T-helper 9 cell (primary cell): ENCODE measurements at places on chromosomes 6 and 20.

- no peak for DNase-seq
Observed at GRCh38 chr6:138896104-138896756, 91.8 kb downstream of the REPS1 start.

DNA sequence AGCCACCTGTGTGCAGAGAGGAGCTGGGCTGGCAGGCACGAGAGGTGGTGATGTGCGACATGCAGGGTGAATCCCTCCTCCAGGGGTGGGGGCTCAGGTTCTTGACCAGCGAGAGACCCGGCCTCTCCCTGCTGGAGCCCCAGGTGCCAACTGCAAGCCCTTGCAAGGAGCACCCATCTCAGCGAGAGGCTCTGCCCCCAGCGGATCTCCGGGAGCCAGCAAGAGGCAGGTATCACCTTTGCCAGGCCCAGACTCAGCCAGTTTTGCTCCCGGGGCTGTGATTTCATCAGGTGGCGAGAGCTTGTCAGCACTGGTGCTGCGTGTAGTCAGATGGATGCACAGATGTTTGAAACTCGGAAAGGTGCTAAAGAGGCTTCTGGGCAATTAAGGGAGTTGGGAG lies 87.7 kb downstream of the TFAP2C start:
- DNase-seq: no peak

DNA sequence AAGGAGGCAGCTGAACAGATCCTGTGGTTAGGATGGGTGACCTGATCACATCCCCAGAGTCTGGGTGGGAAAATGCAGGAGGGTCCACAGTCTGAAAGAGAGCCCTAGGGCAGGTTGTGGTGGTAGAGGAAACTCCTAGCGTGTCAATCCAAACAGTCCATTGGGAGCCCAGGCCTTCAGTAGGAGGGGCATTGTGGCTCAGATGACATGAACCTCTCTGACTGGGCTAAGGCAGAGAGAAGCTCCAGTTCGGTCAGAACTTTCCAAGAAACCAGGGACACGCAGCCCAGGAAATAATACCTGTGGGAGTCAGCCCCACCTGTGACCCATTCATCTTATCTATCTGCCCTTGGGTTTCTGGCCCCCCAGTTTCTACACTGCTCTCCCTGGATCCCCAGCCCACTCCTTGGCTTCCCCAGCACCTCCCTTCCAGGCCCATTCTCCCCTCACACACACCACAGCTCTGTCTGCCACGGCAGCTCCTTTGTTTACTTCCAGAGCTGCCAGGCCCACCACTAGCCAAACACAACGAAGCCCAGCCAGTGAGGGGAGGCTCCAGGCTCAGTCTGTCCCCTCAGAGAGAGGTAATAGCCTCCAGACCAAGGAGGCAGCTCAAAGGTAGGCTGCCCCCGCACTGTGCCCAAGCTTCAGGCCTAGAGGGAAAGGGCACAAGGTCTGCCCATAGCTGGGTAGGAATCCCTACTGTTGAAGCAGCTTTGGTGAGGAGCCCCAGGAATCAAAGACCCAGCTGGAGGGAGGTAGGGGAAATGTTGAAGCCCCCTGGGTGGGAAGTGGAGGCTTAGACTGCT lies 6.2 kb downstream of the GDF5 start:
- no peak for DNase-seq

- no peak for DNase-seq
Observed at GRCh38 chr20:2619961-2620595, 32.4 kb upstream of the NOP56 start.

DNA sequence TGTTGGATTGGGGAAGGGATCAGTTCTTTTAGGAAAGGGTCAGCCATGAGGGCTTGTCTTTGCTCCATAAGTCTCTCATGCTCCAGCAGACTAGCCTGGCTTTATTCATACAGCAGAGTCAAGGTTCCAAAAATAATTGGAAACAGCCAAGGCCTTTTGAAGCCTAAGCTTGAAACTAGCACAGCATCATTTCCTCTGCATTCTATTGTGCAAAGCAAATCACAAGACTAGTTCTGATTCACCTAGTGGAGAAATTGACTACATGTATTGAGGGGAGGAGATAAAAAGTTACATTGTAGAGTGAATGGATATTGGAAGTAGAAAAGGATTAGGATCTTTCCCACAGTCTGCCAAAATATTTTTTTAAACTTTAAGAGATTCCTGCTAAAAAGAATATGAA lies 159.3 kb upstream of the PLCB4 start:
- no peak for DNase-seq

- DNase-seq: no peak
Observed at GRCh38 chr6:37903351-37904340, 84.1 kb downstream of the ZFAND3 start.

GRCh38 chr6:13445005-13445743 lies 42.2 kb downstream of the GFOD1 start:
- DNase-seq: no peak

GRCh38 chr6:114253431-114253830 lies 89.4 kb downstream of the HS3ST5 start:
- DNase-seq: no peak

- no peak for DNase-seq
Observed at GRCh38 chr6:21942897-21943296, 349.3 kb downstream of the SOX4 start.

- DNase-seq: no peak
Observed at GRCh38 chr20:50107086-50107660, 5.8 kb downstream of the UBE2V1 start.

DNA sequence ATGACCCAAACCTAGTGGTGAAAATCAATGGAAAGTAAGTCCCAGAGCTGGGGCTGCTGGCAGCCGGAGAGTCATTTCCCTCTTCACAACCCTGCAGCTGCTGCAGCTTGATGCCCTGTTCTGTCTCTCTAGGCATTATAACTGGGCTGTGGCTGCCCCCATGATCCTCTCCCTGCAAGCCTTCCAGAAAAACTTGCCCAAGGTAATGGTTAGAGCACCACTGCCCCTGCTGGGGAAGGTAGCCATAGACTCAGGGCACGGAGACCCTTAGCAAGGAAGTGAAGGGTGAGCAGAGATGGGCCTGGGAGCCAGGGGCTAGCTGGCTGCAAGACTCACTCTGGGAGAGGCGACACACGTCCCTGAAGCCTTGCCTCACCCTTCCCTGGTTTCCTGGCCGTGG lies 12.0 kb downstream of the LPIN3 start:
- DNase-seq: no peak

DNA sequence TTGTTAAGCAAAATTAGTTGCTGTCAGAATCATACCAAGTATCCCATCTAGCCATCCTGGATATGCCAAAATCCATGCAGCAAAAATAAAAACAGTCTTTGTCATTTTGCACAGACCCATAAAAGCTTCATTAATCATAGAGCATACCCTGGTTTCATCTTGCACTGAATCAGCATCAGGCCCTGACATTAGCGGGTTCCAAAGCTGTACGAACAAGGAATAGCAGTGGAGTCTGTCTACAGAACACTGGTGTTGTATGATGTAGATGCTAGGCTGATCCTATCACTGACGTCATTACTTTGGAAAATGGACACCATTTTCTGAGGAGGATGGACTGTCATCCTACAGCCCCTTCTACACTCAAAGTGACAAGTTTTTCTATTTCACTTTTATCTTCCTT lies 315.6 kb downstream of the ESR1 start:
- DNase-seq: no peak

DNA sequence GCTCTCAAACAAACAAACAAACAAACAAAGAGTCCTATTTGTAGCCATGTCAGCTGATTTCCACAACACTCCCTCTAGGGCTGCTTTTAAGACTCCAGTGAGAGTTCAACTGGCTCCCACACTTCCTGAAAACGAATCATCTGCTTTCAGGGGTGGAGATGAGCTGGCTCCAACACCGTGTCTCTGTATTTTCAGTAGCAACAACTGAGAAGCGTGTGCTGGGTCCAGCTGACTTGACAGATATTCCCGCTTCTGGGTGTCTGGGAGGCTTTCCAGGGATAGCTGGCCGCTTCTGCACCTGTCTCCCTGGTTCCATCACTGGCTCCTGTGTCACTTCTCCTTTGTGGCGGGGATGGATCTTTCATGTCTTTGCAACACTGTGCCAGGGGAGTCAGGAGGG lies 272.5 kb upstream of the SOX4 start:
- DNase-seq: no peak

DNA sequence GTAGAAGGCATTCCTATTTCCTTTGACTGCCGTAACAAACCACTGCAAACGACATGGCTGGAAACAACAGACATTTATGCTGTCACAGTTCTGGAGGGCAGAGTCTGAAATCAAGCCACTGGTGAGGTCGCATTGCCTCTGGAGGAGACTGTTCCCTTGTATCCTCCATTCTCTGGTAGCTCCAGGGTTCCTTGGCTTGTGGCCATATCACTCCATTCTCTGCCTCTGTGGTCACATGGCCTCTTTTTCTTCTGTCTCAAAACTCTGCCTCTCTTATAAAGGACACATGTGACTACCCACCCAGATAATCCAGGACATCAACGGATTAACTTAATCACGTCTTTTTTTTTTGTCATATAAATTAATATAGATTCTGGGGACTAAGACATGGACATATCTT lies 84.4 kb downstream of the LYRM2 start:
- DNase-seq: no peak

GRCh38 chr6:80366051-80366450 lies 259.6 kb downstream of the BCKDHB start:
- no peak for DNase-seq

GRCh38 chr6:136359851-136360250 lies 70.2 kb upstream of the BCLAF1 start:
- DNase-seq: no peak

DNA sequence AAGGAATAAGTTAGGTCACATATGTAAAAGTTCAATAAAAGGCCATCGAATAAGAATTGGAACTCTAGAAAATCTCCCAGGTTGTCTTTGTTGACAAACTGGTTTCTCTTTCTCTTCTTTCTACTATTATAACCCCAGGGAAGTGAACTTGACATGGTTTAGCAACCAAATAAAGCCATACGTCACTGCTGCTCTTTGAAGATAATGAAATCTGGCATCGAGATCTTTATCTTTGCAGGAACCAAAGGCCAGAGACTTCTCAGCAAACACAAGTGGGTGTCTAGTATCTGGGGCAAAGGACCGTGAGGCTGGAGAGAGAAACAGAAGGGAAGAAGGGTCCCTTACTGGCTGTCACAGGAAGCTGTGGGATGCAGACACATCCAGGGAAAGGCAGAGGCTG lies 286.7 kb upstream of the CDYL start:
- DNase-seq: no peak

GRCh38 chr6:44043479-44044153 lies 83.6 kb downstream of the MRPL14 start:
- no peak for DNase-seq

DNA sequence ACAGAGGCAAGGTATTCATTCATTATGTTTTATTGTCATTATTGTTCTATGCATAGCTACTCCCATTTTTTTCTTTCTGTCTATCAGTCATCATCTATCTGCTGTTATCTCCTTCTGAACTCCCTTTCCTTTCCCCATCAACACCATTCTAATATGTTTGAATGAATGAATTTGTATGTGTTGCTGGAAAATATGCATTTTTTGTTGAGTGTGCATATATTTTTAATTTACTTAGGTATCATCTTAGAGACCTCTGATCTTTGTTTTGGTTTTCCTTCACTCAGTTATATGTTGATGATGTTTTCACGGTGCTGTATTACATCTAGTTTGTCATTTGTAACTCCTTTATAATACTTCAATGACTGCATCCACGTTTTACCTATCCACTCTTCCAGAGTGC lies 12.1 kb upstream of the PRL start:
- no peak for DNase-seq

DNA sequence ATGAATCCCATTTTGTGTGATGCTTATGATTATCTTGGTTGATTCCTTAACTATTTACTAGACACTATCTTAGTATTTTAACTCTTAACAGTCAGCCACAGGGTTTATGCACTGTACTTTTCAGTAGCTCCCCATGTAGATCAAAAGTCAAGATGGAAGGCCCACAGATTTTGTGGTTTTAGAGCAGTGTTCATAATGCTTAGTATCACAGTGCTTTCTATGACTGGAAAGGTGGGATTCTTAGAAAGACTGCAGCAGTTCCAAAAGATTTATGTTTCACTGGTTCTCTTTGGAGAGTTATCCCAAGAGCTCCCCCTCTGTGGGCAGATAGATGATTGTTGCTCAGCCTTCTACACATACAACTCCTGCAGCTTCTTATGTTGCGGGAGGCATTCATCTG lies 34.5 kb downstream of the ANKRD6 start:
- DNase-seq: no peak

GRCh38 chr6:16982807-16983206 lies 119.0 kb upstream of the STMND1 start:
- DNase-seq: no peak

DNA sequence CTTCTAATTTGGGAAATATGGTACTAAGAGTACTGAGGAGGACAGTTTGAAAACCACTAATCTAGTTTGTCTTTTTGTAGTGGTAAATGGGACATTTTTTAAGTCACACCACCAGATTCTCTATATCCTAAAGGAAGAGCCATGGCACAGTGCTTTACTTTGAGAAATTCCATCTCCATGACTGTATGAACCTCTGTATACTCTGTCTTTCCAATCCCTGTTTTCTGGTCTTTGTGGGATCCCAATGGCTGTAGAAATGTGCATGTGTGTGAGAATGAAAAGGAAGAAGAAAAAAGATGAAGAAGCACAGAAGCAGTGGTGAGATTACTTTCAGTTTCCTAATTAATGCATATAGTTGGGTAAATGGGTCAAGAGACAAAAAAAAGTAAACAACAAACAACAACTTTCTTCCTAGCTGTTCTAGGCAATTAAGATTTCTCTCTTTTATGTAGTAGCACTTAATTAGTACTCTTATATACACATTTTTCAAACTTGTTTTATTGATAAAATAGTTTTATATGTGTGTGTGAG lies 141.2 kb upstream of the HCRTR2 start:
- no peak for DNase-seq

DNA sequence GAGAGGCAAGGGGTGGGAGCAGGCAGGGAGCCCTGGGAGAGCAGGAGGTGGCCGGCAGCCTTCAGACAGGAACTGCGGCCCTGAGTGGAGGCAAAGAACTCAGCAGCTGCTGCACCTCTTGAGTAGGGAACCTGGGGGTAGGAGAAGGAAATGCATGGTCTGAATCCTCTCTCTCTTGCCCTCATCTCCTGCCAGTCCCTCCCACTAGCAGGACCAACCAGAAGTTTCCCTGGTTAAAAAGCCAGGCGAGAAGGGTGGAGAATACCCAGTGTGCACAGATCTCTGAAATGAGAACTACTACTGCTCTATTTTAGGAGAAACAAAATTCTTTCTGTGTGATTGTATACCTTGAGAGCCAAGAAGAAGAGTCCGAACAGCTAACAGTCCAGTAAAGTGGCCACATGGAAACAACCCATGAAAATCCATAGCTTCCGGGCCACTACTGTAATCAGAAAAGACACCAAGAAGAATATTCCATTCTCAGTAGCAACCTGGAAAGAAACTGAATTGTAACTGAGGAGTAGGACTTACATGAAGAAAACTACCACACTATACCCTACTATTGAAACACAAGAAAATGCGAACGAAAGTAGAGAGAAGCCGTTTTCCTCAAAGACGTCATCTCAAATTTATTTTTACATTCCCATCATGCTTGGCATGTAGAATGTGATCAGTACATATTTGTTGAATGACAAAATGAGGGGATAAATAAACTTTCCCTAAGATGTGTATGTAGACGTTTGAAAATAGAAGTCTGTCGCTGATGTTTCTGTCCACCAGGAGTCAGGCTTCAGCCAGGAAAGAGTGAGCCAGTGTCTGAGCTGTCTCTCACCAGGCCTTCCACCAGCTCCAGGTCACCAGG lies 25.6 kb downstream of the WRNIP1 start:
- peak; percentile 16 for DNase-seq

- no peak for DNase-seq
Observed at GRCh38 chr6:64085126-64085525, 449.5 kb downstream of the PHF3 start.

- no peak for DNase-seq
Observed at GRCh38 chr20:62553838-62554161, 78.0 kb upstream of the GATA5 start.

GRCh38 chr6:112906726-112907125 lies 559.6 kb downstream of the RFPL4B start:
- DNase-seq: no peak
